ENCODE measurements at places on chromosomes 3 and 15. TPM values are rescaled to one million over a fixed set of nuclear protein-coding genes. Genes with fewer than 3 reads are reported as not detected.

GPR149 gene
- not detected for total RNA-seq

GRCh38 chr3:83738202-83738601, 1220.6 kb upstream of the CADM2 start:
- DNase-seq = no peak

- DNase-seq = no peak
Measured at GRCh38 chr15:25238126-25238525, 200.7 kb downstream of the UBE3A start.

- peak; percentile 61 for DNase-seq
Measured at GRCh38 chr3:45964139-45964538, 20.9 kb downstream of the CXCR6 start.

- DNase-seq = no peak
Measured at GRCh38 chr3:64915778-64916177, 228.0 kb upstream of the ADAMTS9 start.
